LNCaP clone FGC (cell line): ENCODE measurements at places on chromosomes 1 and 21.

DNA sequence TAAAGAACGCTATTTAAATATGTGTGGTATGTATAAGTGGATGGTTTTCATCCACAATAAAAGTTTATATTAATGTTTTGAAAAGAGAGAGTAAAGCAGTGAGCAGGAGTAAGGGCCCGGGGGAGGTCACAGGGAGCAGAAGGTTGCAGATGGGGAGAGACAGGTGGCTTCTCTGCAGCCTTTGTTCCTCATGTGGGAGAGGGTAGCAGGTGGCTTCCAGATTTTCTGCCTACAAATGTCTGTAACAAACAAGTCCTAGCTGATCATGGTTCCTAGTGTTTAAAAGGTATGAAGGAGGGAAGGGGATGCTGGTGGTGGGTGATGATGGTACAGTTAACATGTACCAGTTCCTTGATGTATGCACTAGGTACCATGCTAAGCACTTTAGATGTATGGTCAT lies 18.8 kb downstream of the QSOX1 start:
- DNase-seq: no peak

- no peak for DNase-seq
These were observed 18.5 kb downstream of the SELL start for GRCh38 chr1:169692756-169693460.

GRCh38 chr1:153586347-153586746 lies 20.7 kb upstream of the S100A2 start:
- DNase-seq: no peak

- peak; percentile 67 for DNase-seq
These were observed at the start of gene KCTD3 for GRCh38 chr1:215566556-215567490. Gene KCTD3, plus strand, starts transcription at chr1:215567304. Its CDS starts 382 bp downstream, at chr1:215567686.

- no peak for DNase-seq
These were observed 48.4 kb downstream of the B3GALNT2 start for GRCh38 chr1:235455823-235456222.

DNA sequence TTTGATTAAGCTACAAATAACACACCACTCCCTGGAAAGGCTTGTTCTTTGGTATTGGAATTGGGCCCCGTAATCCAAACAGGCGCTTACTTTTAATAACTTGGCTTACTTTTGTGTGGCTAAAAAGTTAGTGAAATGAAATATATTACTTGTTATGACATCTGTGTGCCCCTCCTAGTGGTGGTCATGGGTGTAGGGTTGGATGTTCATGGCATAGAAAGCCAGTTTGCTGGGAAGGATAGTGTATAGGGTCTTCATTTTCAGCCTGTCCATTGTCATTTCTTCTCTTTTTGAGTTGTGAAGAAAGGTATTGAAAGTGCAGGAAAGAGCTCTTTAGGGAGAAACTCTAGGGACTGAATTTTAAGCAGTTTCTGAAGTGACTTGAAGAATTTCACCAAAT lies 5.9 kb downstream of the CDC14A start:
- DNase-seq: no peak

GRCh38 chr1:109027841-109028240 lies 14.1 kb downstream of the WDR47 start:
- no peak for DNase-seq

DNA sequence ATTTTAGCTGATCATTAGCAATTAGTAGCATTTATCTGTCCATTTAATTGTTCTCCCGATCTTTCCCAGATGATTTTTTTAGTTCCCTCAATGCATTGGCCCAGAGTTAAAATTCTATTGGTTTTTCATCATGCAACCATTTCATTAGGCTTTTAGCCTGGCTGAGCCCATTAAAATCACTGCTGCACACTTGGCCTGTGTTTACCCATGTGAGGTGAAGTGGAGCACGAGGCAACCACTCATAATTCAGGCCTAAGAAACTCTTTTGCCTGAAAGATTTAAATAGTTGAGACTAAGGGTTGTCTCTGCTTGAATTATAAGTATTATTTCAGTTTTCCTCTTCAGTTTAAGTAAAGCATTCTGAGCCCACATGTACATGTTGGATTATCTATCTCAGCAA lies 889.0 kb upstream of the ADGRL4 start:
- DNase-seq: no peak

DNA sequence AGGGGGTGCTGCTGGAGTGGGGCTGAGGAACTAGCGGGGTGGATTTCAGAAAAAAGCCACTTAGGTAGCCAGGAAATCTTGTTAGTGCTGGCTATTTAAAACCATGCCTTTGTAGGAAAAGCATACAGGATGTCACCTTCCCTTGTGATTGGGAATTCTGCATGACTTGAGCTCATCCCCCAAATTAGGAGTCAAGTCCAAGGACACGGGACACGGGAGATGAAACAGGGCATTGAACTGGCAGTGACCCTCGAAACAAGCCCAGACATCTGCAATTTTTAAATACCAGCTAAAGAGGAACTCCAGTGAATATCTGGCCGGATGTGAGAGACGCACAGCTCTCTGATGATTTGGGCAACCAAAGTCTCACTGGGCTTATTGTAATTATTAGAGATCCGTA lies 32.8 kb downstream of the C2CD2 start:
- no peak for DNase-seq

GRCh38 chr1:162721471-162721870 lies 69.0 kb upstream of the HSD17B7 start:
- DNase-seq: no peak

DNA sequence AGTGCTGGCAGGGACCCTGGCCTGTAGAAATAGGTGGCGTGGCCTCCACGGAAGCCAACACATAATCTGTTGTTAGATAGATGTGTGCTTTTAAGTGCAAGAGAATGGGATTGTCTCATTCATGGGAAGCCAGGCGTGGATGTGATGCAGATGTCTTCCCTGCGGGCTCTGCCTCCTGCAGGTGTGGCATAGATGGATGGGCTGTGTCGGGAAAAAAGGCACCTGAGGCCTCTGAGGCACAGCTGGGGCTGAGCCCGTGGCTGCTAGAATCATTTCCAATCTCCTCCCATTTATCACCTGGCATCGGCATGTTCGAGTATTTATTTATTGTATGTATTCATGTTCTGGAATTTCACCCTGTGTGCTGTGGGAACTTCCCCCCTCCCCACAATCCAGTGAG lies 353.4 kb upstream of the AJAP1 start:
- no peak for DNase-seq

- DNase-seq: no peak
These were observed 102.0 kb upstream of the SGIP1 start for GRCh38 chr1:66431999-66432398.

DNA sequence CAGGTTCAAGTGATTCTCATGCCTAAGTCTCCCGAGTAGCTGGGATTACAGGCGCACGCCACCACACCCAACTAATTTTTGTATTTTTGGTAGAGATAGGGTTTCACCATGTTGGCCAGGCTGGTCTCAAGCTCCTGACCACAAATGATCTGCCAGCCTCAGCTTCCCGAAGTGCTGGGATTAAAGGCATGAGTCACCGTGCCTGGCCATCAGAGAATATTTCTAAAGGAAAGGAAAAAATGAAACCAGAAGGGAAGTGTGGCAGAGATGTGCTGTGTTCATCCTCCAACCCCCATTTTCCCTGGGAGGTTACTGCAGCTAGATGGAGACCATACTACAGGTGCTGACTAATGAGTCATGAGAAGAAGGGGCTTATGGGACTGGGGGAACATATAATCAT lies 964.1 kb downstream of the TTLL7 start:
- DNase-seq: no peak

GRCh38 chr1:25445993-25446538 lies 15.4 kb downstream of the MACO1 start:
- no peak for DNase-seq
